ENCODE measurements at places on chromosomes 4 and X.

GRCh38 chr4:151715881-151716280, 44.9 kb downstream of the GATB start:
- DNase-seq = no peak

DNA sequence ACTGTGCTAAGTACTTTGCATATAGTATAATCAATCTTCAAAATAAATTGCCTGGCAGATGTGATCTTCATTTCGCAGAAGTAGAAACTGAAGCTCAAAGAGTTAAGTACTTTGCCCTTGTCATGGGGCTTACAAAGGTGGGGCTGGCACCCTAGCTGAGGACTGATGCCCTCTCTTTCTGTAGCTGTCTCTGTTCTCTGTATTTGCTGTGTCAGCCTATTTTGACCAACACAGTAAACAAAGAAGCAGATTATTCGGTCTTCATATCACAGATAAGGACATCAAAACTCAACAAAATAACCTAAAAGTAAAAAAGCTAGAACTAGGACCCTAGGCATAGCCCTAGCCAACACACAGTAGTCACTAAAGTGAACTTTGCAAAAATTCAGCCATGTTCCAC, 570.5 kb upstream of the TENM3 start:
- DNase-seq = no peak

DNA sequence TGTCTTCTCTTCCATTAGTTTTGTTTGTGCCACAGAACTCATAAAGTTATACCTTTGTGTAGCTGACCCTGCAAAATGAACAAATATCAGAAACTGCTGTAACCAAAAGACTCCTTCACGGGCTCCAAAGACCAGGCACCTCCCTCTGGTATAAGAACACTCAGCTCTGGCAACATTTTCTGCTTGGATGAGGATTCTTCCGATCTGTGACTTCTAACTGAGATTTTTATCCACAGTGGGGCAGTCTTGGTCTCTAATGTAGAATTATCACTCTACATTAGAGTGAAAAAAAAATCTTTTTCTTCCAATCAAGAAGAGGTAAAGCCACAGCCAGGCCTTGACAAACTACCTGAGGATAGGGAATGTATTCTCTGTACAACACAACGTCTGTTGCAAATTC, 38.5 kb upstream of the PRSS48 start:
- no peak for DNase-seq

GRCh38 chrX:125681058-125681457, 361.4 kb downstream of the TEX13C start:
- DNase-seq = no peak

- no peak for DNase-seq
Observed at GRCh38 chr4:148061795-148062194, 329.9 kb downstream of the ARHGAP10 start.

- DNase-seq = no peak
Observed at GRCh38 chr4:189084671-189085070, 856.0 kb upstream of the FRG1 start.

GRCh38 chrX:24259544-24260240, 54.2 kb downstream of the SUPT20HL2 start:
- no peak for DNase-seq

DNA sequence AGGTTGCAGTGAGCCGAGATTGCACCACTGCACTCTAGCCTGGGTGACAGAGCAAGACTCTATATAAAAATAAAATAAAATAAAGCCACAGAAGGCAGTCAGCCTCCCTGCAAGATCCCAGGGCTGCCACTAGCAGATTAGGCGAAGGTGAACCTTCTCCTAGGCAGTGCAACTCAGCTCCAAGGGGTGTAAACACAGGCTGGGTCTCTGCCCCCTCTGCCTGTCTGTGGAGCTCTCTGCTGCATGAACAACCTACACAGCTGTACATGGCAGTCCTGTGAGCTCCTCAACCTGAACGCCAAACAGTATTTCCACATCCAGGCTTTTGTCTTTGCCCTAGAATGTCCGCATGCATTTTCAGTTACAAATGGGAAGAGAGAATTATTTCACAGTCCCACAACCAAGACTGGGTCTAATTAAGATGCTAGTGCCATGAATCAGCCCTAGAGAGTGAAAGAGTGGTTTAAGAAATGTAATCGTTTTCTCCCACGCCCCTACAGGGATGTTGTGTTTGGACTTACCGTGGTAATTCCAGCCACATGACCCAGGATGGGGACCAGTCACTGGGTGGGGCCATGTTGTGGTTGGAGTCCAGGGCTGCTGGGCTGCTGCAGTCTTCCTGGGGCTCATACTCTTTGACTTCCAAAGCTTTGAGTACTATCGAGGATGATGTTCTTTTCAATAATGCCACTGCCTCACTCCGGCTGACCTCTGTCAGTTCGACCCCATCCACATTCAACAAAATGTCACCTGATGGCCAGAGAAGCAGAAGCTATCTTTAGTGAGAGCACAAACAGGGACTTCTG, 99.0 kb downstream of the FIP1L1 start:
- no peak for DNase-seq

- no peak for DNase-seq
Observed at GRCh38 chr4:159455675-159456237, 352.9 kb downstream of the RAPGEF2 start.

GRCh38 chr4:100926039-100926717, 408.4 kb upstream of the EMCN start:
- no peak for DNase-seq

GRCh38 chr4:37908488-37909331, 17.8 kb downstream of the TBC1D1 start:
- DNase-seq = no peak

Data from stimulated activated CD4-positive, alpha-beta T cell treated with anti-CD3 and anti-CD28 coated beads, Interleukin-2, amount 100 ng/mL, for 24 hours (primary cell).